ENCODE measurements at places on chromosomes 1 and 21.
A peak's percentile ranks its signal among the peaks of the same experiment; 100 is the strongest.

- peak; percentile 69 for DNase-seq
These were observed 412.3 kb upstream of the ESRRG start for GRCh38 chr1:217135569-217135915.

- DNase-seq, result no peak
These were observed 94.8 kb downstream of the TGFBR3 start for GRCh38 chr1:91791103-91791502.

DNA sequence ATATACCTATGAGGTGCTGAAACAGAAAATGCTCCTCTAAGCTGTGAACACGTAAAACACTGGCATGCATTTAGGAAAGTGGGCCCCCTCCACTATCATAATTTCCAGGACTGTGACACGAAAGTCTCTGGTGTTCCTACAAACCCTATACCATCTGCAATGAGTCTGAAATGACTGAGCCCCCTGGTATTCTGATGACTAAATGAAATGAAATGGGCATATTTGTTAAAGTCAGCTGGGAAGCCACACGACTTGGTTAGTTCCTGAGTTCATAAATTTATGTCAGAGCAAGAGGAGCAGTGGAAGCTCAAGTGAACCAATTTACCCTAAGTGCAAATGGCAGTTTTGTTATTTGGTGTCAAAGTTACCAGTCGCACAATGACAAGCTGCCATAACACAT lies 182.3 kb downstream of the KCTD3 start:
- DNase-seq, result no peak

DNA sequence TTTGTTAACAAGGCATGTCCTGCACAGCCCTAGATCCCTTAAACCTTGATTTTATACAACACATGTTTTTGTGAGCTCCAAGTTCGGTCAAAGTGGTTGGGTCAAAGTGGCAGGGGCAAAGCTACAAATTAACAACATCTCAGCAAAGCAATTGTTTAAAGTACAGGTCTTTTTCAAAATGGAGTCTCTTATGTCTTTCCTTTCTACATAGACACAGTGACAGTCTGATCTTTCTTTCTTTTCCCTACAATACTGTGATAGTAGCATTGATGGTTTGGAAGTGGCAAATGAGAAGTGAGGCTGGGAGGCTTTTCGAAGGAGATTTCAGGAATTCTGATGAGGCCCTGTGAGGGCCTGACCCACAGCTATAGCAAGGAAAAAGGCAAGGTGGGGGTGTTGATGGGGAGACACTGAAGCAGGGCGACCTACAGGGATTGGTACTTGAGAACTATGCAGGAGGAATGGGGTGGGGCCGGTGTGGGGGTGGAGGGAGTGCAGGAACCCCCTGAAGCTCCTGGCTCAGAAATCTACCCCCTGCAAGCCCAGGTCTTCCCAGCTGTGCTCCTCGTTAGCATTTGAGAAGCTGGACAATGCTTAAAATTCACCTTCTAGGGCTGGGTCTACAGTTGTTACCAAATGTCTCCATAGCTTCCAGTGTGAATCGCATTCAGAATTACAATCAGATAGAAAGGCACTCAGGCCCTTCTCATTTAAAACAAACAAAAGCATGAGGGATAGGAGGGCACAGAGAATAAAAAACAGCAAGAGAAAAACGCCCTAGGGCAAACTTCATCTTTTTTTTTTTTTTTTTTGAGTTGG lies 102.6 kb upstream of the PPM1J start:
- DNase-seq, result no peak

DNA sequence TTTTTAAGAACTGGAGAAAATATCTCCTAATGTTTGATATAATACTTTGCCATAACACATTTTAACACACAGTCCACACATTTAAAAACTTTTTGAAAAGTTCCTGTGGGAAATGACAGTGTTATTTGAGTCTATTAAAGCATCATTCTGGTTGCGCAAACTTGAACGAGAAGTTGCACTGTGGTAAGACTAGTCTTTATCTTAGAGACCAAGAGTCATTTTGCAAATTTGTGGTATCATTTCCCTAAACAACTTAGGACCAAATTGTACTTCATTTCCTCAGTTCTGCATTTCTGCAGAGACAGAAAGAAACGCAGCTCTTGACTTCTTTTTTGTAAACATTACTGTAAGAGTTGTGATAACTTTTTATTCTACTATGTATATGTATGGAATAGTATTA lies at the start of gene RGS18:
Gene RGS18 (plus strand): TSS at position 282 of the 400 bp plus-strand sequence. CDS start 176 bp downstream, outside the sequence.
- DNase-seq, result no peak

DNA sequence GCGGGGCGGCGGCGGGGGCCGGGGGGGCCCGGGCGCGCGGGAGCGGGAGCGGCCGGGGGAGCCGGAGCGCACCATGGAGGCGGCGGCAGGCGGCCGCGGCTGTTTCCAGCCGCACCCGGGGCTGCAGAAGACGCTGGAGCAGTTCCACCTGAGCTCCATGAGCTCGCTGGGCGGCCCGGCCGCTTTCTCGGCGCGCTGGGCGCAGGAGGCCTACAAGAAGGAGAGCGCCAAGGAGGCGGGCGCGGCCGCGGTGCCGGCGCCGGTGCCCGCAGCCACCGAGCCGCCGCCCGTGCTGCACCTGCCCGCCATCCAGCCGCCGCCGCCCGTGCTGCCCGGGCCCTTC lies 546 bp downstream of the SKI start:
- no peak for DNase-seq

GRCh38 chr1:204293605-204294337 lies 66.0 kb downstream of the PLEKHA6 start:
- DNase-seq, result no peak

GRCh38 chr1:28343405-28343804 lies 14.6 kb downstream of the MED18 start:
- no peak for DNase-seq

GRCh38 chr1:89600451-89601224 lies 32.3 kb upstream of the LRRC8C start:
- DNase-seq, result no peak

GRCh38 chr1:33346927-33347649 lies 26.2 kb upstream of the A3GALT2 start:
- DNase-seq, result no peak
